ENCODE measurements at places on chromosomes 4 and X.

GRCh38 chrX:39871648-39872047 lies 226.1 kb downstream of the BCOR start:
- DNase-seq, result no peak

GRCh38 chr4:101221294-101221693 lies 126.0 kb downstream of the PPP3CA start:
- no peak for DNase-seq

DNA sequence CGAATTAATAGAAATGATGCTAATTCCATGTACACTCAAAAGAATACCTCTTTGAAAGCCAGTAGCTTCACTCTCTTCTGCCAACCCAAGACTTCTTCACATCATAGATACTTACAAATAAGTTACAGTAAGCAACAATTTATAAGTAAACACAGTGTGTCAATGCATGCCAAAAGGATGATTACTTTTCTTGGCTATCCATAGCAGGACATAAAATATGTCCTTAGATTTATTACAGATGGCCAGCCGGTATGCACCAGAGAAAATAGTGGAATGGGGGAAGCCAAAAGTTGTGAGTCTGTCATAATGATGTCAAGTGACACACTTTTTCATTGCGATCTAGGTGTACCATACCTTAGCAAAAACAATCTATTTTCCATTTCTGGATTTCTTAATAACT lies 631 bp upstream of the BMX start:
- DNase-seq, result no peak

- DNase-seq, result no peak
Observed at GRCh38 chrX:15059474-15059873, 186.3 kb downstream of the MOSPD2 start.

DNA sequence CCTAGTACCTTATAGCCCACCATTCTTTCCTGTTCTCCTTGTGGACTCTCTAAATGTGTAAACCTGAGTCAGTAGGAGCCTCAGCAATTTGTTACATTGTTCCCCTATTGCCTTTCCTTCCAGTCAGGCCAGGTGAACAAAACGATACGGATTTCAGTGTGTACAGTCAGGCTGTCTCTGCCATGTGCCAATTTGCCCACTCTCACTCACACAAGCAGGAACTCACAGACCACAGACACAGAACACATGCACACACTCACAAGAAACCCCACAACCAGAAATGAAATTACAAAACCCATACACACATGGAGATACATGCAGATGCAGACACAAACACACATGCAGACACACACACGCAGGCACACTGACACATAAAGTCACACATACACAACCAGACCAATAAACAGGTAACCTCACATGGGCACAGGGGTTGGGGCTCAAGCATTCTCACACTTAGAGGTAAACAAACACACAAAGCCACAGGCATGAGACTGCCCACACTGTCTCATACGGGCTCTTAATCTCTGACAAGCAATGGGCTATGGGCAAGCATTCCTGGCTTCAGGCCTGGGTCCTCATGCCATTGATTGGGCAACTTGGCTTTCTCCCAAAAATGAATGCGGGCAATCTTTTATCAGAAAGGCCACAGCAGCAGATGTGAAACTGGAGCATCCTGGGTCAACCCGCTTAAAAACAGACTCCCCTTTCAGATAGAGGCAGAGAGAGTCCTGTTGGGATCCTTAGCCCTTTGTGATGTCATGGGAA lies 68.7 kb downstream of the NBDY start:
- DNase-seq, result no peak

- no peak for DNase-seq
Observed at GRCh38 chr4:37641886-37642849, 44.0 kb downstream of the RELL1 start.

- no peak for DNase-seq
Observed at GRCh38 chr4:6687947-6688878, 5.5 kb upstream of the S100P start.

DNA sequence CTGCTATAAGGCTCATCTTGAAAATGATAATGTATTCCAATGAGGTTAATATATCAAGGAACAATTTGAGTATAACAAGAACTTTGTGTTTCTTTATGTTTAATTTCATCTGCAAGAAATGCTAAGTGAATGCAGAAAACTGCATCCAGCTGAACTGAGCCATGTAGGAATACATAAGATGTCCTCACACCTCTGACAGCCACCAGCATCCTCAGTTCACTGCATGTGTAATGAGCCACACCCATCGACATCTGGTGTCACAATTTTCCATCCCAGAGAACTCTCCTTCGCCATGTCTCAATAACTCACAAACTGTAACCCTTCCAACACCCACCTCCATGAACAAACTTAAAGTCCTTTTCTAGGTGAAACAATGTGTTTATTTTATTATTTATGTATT lies 3.3 kb upstream of the IL21 start:
- DNase-seq, result no peak
